ENCODE measurements at places on chromosomes 2 and 18. TPM values are rescaled to one million over a fixed set of nuclear protein-coding genes. Genes with fewer than 3 reads are reported as not detected.

Gene AQP12A
- not detected for total RNA-seq

Gene SPEG
- total RNA-seq, result 6.1 TPM

Gene HOXD12
- total RNA-seq, result not detected

Gene LOXHD1
- total RNA-seq, result 0.23 TPM

GRCh38 chr2:237585590-237586221, 4.8 kb downstream of the RAB17 start:
- no peak for DNase-seq

DNA sequence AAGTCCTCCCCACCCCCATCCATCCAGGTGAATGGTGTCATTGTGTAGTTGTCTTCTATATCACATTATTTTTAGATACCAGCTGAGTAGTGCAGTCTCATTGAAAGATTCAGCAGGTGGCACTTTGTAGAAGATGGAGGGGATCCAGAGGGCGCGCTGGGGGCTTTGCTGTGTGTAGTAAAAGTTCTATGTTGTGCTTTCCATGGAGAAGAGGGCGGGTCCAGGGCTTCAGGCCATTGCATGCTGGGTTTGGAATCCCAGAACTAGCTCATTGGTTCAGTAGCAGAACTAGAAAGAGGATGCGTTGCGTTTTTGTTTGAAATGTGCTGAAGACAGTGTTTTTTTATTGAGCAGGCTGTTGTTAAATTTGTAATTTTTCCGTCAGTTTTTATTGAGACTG, 120.0 kb downstream of the MAP4K4 start:
- no peak for DNase-seq

GRCh38 chr2:240567137-240567871, 980 bp upstream of the RNPEPL1 start:
- DNase-seq, result peak; percentile 3

- no peak for DNase-seq
Measured at GRCh38 chr18:44709307-44710126, 28.8 kb downstream of the SETBP1 start.

- DNase-seq, result no peak
Measured at GRCh38 chr2:149562324-149562723, 25.3 kb downstream of the MMADHC start.

GRCh38 chr2:8670580-8670979, 11.3 kb upstream of the ID2 start:
- no peak for DNase-seq

Gene EMILIN1
- 2.1 TPM for total RNA-seq

DNA sequence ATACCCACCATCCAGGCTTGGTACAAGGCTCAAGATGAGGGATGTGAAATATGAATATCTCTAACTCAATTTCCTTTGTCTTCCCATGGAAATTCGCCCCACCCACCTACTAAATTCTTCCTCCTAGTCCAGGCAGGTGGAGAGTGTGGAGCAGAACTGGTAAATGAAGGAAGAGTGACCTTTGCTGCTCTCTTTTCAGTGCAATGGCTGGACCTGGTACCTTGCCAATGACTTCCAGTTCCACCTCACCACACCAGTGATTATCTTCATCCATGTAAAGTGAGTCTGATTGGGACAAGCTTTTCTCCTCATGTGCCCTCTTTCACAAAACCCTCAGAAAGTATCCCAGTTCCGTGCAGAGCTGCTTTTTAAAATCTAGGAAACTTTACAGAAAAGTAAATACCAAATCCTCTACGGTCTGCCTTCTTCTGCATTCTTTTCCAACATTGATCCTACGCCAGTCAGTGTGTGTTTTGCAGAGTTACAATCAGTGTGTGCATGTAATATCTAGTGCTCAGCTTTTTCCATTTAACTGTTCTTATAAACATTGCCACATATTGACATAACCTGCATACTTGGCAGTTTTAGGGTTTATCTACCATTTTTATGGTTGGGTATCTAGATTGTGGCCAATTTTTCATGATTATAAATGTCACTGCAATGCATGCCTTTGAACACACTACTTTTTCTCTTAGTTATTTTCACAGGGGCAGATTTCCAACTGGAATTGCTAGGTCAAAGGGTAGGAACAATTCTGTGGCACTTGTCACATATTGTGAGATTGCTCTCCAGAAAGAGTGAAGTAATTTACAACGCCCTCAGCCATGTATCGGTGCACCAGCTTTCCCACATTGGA, 86.5 kb upstream of the SEC11C start:
- no peak for DNase-seq

DNA sequence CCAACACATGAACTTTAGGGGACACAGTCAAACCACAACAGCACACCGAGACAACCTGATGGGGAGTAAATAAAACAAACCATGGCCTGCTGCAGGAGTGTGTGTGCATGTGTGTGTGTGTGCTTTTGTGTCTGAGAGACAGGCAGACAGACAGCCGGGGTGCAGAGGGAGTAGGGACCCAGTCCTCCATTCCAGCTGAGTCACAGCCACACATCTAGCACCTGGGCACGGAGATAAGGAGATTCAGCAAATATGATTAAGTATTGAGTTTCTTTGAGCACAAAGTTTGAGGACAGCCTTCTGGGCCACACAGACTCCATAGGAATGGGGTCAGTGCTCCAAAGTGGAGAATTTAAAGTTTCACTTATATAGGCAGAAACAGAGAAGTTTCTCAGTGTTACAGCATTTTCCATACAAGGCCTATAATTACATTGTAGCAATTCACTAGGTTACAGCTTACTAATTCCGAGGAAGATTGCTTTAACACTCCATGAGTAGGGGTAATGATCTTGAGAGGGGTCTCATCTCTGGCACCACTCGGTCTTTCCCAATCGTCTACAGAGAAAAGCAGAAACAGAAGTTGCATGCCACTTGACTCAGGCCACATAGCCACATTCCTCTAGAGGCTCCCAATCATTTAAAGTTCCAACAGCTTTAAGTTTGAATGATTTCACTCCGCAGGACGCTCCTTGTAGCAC, 30.8 kb upstream of the PRLH start:
- DNase-seq, result no peak

GRCh38 chr2:207337234-207338219, 171.8 kb upstream of the KLF7 start:
- no peak for DNase-seq

- DNase-seq, result peak; percentile 91
Measured at GRCh38 chr2:119290859-119291587, 67.4 kb downstream of the STEAP3 start.

Gene RUFY4
- total RNA-seq, result not detected

DNA sequence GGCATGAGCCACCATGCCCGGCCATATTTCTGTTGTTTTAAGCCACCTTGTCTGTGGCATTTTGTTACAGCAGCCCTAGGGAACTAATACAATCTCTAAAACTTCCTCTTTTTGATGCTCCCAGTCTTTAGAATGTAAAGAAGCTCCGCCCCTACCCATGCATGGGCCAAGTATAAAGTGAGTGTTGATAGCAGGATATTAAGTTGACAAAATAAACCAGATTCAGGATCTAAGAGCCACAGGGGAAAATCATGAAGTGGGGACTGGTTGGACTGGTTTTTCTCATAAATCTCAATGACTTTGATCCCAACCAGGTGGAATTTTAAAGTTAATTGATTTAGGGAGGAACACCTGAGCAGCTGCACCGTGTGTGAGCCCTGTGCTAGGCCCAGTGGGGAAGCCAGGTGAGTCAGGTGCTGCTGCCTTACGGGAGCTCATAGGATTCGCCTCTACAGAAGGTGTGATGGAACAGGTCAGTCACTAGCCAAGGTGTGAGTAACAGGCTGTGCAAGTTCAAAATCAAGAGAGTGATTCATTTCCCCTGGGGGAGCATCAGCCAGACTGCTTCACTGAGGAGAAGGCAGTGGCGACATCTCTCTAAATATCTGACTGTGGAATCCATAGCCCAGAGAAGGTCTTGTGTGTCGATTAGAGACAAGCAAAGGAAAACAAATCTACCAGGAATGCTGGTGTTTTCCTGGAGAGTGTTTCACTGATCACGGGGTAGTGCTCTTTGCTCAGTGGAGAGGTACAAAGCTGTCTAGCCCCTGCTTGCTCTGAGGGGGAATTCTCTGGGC, 63.0 kb upstream of the MSH2 start:
- no peak for DNase-seq

Gene NMUR1
- not detected for total RNA-seq

- no peak for DNase-seq
Measured at GRCh38 chr2:51619961-51620360, 588.0 kb upstream of the NRXN1 start.

Data from endothelial cell (in vitro differentiated cells).